ENCODE measurements at places on chromosomes 1 and 21.

- DNase-seq, result no peak
Observed at GRCh38 chr1:184826001-184826400, 71.3 kb upstream of the EDEM3 start.

GRCh38 chr1:75745276-75745675, 20.8 kb downstream of the ACADM start:
- DNase-seq, result peak; percentile 57

- DNase-seq, result no peak
Observed at GRCh38 chr1:160040476-160040875, 8.7 kb upstream of the PIGM start.

DNA sequence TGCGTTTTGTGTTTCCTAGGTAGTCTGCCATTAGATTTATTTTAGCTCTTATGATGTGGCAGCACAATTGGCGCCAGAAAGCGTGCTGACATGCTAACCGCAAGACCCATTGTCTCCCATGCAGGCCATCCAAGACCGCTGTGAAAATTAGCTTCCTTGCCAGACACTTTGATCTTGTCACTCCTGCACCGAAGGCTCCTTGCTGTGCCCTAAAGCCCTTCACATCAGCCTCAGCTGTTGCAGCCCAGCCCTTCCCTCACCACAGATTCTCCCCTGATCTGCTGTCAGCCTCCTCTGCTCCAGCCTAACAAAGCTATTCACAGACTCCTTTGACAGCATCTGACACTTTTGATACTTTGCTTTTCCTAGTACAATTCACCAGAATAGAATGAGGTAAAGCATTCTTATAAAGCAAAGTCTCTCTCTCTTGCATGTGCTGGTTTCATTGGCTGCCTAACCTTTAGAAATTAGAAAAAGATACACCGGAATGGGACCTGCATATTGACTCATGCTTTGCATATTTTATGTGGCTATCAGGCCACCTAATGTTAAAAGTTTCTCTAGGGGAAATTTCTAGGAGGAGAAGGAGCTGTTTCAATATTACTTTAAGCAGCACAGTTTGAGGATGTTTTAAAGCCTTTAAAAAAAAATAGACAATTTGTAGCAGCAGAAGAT, 280.3 kb upstream of the FMN2 start:
- no peak for DNase-seq

DNA sequence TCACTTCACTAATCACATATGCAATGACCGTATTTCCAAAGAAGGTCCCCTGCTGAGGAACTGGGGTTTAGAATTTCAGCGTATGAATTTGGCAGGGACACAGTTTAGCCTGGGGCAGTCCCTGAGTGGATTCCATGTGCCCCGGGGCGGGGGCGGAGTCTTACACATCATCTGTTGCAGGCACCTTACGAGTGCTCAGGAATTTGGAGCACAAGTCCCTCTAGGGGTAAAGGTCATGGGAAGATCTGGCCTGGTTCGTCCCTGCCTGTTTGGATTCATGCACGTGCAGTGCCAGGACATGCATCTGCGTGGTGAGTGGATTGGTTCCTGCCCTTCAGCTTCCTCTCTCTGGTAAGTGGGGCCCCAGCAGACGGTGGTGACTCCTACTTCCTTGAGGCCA, 208.3 kb upstream of the C1orf174 start:
- DNase-seq, result no peak

DNA sequence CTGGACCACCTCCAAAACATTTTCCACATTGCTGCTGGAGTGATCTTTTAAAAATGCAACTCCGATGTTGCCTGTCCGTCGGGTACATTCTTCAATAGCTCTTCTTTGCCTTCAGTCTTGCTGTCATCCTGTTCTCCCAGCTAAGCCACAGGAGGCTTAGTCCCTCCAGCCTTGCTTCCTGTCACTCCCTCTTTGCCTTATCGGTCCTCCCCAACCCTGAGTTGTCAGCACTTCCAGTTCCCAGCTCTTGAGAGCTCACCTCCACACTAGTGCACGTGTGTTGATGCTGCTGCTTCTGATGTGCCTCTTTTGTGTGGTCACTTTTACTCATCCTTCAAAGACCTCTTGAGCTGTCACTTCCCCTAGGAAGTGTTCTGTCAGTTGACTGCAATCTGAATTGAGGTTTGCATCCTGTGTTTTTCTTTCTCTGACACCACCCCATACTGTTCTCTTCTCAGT, 15.3 kb downstream of the UCK2 start:
- DNase-seq, result peak; percentile 42

- DNase-seq, result no peak
Observed at GRCh38 chr1:91053630-91054029, 31.8 kb upstream of the ZNF644 start.

DNA sequence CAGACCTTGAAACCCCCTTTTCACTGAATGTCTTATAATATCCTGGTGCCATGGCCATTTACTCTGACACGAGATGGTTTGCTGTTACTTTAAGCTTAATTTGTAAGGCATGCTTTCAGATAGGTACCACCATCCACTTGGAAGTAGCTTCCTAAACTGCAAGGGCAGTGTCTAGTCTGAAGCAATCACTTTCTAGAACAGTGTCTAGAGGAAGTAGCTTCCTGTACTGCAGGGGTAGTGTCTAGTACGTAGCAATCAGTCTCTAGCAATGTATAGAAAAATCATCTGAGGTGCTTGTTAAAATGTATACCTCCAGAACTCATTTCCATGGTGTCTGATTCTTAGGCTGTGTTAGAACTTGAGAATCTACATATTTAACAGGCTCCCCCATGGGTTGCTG, 42.5 kb downstream of the ZBTB40 start:
- no peak for DNase-seq

DNA sequence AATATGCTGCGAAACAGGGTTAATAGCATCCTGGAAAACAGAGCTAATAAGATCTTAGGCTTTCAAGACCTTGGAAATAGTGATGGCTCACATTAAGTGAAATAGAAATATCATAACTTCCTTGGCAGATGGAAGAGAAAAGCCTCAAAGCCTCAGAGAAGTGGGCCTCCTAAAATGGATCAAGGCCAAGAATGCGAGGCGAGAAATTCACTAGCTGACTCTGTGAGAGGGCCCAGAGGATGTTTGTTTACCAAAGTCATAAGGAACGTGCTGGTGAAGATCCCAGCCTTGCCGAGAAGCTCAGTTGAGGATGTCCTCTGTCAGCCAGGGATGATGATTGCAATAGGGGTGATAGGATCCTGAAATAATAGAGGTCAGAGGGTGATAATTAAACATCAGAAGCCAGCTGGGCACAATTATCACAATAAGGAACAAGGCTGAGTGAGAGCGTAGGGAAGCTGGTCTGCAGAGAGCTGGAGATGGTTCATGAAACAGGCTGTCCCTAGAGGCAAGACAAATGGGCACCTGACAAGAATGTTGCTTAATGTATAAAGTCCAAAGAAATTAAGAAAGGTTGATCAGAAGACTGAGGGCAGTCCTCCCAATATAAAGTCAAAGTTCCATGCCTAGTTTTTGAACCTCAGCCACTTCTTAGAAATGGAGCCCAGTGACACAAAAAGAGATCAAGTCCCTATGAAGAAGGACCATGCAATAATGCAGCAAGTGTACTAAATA, 101.7 kb upstream of the COG2 start:
- no peak for DNase-seq

DNA sequence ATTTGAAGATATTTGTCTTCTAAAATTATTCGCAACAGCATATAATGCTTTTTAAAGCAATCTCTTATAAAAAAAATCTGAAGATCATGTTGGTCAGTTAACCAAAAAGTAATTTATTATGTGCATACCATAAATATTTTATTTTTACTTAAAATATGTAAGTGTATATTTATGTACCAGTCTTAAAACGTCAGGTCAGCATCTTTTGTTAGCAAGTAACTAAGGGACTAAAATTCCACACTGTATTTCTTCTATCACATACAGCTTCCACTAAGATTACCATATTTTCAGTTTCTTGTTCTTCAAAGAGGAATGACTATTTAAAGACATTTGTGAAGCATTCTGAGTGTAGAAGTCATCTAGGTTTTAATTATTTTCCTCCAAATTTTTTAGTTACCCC, 19.6 kb downstream of the NEGR1 start:
- no peak for DNase-seq

GRCh38 chr1:206828061-206828460, 37.4 kb upstream of the IL20 start:
- DNase-seq, result no peak

GRCh38 chr1:232381394-232382100, 248.4 kb downstream of the SIPA1L2 start:
- DNase-seq, result no peak

DNA sequence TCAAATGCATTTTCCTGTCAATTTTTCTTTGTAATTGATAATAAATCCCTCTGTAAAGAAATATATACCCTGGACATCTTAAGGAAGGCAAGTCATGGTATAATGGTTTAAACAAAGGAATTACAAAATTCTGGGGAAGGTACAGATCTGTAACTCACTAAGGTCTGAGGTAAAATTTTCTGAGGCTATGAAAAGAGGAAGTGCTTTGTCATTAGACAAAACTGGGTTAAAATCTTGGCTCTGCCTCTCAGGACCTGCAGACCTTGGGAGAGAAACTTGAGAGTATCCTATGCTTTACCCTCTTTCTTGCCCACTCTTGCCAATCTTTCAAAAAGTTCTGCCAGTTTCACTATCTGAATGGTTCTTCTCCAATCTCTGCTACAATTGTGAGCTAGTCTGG, 26.8 kb upstream of the BEND5 start:
- no peak for DNase-seq

DNA sequence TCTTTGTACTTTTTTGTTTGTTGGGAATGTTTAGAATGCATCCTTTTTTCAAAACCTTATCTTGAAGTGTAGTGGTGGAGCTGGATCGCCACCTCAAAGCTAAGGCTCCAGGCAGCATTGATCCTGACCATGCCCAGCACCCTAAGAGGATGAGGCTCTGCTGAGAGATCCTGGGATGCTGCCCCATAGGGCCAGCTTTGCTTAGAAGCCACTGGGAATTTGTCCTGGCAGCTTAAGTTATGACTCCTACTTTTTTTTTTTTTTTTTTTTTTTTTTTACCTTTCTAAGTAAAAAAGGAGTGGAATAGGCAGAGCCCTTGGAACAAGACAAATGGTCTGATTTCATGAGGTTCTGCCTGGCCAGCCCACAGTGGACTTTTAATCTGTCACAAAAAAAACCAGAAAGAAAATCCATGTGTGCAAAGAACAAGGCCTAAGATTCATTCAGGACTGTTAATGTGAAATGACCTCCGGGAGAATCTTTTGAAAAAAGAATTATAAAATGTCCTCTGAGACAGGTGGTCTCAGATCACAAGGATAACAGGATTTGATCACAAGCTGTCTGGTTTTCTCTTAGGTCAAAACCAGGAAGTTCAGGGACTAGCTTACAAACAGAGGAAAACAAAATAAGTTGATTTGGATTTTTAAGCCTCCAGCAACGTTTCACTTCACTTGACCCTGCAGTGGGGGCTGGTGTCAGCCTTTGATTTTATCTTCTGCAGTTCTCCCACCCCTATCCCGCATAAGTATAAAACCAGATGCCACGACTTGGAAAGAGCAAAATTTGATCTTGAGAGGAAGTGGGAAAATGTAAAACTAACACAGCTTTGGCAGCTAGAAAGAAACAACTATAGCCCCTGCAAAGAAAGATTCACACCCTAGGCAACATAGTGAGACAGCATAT, 25.9 kb upstream of the RAP1A start:
- DNase-seq, result peak; percentile 29

GRCh38 chr21:18661842-18662241, 258.3 kb upstream of the TMPRSS15 start:
- no peak for DNase-seq

- DNase-seq, result no peak
Observed at GRCh38 chr1:18294437-18295176, 186.1 kb upstream of the KLHDC7A start.

DNA sequence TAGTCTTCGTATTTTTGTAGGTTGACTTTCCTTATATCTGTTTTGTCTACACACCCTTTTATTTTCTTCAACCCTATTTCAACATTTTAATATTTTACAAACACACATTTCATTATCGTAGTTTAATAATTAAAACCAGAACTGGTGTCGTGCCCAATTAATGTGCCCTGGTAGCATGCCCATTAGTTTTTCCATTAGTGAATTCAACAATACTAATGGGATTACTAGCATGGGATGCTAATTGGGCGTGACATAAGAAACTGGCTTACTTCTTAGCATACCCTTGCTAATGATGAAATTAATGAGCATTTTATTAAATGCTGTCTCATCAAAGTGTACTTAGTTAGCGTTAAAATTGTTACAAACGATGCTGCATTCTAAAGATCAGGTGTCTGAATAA, 332.7 kb downstream of the USH2A start:
- no peak for DNase-seq

DNA sequence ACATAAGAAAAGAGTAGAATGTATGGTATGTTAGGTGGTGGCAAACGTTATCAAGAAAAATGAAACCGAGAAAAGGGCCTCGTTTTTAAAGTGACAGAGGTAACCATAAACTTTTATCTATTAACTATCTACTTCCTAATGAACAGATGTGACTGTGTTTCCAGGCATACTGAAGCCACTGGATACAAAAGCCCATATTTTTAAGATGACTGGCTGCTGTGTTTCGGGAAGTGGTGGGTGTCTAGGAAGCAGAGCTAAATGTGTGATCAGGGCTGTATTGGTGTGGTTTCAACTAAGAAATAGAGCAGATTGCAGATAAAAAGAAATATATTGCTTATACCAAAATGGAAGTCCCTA, 71.8 kb downstream of the CHRM3 start:
- DNase-seq, result no peak

DNA sequence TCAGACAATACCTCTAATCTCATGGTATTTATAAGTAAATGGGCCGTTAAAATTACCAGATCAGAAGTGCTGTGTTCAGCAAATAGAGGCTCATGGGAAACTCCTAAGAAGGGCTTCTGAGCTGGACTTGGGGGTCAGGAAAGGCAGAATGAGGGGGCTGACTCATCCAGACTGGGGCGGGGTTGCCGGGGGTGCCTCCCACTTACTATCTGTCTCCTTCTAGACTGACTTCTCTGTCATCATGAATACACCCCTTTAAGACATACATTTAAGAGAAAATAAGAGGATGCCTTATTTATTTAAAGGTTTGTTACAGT, 96.0 kb upstream of the ERRFI1 start:
- DNase-seq, result no peak

- DNase-seq, result no peak
Observed at GRCh38 chr1:66375125-66375524, 158.8 kb upstream of the SGIP1 start.
